ENCODE measurements at places on chromosomes 4 and X.

- no peak for DNase-seq
Observed at GRCh38 chr4:140047017-140047640, 106.9 kb downstream of the MAML3 start.

GRCh38 chrX:52217494-52218160 is 32.9 kb downstream of the MAGED4 start:
- no peak for DNase-seq

- no peak for DNase-seq
Observed at GRCh38 chrX:20571611-20572010, 304.9 kb upstream of the RPS6KA3 start.

- DNase-seq, result no peak
Observed at GRCh38 chrX:41561045-41561444, 113.9 kb downstream of the NYX start.

- no peak for DNase-seq
Observed at GRCh38 chr4:166989886-166990285, 244.4 kb downstream of the SPOCK3 start.

GRCh38 chr4:13347517-13348125 is 136.5 kb downstream of the RAB28 start:
- DNase-seq, result no peak

- no peak for DNase-seq
Observed at GRCh38 chr4:149987330-149988086, 90.7 kb upstream of the DCLK2 start.

DNA sequence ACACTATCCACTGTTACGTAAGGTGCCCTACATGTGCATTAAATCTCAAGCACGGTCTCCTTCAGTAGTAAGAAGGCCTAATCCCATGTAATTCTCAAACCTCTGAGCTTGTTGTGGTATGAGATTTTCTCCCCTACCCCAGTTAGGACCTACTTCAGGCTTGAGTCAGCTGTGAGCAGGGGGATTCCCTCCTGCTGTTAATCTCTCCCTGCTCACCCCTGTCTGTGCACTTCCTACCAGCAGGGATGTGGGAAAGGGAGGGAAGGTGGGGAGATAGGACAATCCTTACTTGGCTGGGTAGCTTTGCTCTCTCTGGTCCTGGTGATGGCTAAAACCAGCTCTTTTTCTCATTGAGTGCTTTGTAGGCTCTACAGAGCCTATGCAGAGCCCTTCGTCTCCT is 60.8 kb downstream of the PALLD start:
- no peak for DNase-seq

GRCh38 chr4:125948021-125948420 is 633.3 kb downstream of the FAT4 start:
- DNase-seq, result no peak

GRCh38 chr4:115054836-115055235 is 58.6 kb downstream of the NDST4 start:
- no peak for DNase-seq

DNA sequence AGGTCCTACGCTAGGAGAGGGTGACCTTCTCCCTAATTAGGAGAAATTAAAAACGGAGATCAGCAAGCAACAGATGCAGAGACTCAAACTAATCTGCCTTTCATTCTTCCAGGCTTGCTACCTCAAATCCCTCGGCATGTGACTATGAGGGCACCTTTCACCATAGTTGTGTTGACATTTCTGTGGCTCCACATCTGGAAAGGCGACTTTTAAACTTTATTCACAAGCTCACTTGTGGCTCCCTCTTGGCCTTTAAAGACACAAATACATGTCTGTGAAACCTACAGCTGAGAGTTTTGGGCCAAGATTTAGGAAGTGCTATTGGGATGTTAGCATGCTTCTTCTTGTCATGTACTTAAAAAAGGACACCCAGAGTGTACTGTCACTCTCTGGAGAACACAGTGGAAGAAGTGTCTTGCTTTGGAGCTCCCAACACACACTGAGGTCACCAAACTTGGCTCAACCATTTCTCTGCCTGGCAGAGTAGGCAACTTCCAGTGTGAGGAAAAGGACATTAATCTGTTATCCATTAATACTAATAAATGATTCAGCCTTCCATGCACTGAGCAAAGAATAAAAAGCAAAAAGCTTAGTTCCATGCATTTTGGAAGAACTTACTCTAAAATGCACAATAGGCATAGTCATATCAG is 60.1 kb downstream of the LDB2 start:
- no peak for DNase-seq

- no peak for DNase-seq
Observed at GRCh38 chrX:6917666-6918065, 229.8 kb upstream of the STS start.

DNA sequence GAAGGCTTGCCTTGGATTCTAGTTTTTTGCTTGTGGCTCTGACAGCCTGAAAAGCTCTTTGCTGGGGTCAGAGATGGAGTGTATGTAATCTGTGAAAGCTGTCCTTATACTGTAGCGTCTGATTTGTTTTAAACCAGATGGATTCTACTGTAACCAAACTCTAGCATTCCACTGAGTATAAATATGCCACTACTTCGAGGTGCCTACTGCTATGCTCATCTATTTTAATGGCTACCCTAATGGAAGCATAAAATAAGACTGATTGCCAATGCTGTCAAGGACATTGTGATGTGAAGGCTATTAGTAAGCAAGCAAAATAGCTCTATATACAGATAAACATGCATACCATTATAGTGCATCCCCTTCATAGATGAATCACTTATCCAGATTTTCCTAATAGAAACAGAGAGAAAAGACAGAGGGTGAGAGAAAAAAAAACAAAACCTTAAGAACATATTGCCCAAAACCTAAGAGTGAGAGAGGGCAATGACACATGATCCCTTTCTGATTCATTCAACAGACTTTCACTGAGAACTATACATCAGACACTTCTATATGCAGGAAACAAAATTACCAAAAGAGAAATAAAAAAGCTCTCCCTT is 1025.8 kb upstream of the LCORL start:
- no peak for DNase-seq

- no peak for DNase-seq
Observed at GRCh38 chr4:38177641-38178391, 217.6 kb downstream of the PTTG2 start.

DNA sequence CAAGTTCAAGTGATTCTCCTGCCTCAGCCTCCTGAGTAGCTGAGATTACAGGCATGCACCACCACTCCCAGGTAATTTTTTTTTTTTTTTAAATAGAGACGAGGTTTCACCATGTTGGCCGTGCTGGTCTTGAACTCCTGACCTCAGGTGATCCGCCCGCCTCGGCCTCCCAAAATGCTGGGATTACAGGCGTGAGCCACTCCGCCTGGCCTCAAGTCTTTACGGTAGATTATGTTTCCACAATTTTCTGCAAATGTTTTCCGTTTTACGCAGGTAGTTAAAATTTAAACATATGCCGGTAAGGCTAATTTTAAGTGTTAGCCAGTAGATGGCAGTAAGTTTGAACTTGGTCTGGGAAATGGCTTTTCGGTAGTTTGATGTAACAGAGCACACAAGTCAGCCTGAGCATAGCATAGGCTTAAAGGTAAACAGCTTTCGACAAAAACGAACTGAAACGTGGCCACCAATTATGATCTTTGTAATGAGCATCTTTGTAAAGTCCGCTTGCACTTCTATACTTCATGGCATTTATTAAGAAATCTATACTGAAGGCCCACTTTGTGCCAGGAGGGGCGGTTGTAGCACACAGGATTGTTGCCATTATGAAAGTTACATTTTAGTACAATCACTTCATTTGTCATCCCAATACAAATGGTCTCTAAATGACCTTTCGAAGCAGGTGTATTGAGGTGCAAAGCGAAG is 31.1 kb downstream of the CCKAR start:
- DNase-seq, result no peak
